ENCODE measurements at places on chromosomes 6 and 20.

- DNase-seq: no peak
Measured at GRCh38 chr20:54389596-54390280, 85.7 kb upstream of the DOK5 start.

GRCh38 chr6:44133003-44133931 lies 5.9 kb downstream of the TMEM63B start:
- DNase-seq: no peak

- no peak for DNase-seq
Measured at GRCh38 chr6:83889621-83890020, 30.1 kb downstream of the CYB5R4 start.

- no peak for DNase-seq
Measured at GRCh38 chr20:54555150-54555549, 79.8 kb downstream of the DOK5 start.

DNA sequence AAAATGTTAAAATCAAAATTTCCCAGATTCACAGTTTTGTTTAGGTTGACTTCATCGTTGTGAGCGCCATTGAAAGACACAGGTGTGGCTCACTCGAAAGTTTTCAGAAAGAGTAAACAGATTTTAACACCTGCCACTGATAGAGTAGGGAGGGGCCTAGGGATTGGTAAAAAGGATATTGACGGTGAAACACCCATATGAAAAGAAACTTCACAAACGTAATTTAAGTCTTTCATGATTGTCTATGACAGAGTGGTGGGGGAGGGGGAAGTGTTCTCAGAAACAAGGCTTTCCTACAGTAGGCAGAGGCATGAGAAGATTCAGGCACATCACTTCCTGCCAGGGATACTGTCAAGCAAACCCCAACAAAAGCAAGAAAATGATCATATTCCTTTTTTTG lies 101.4 kb downstream of the PERP start:
- DNase-seq: no peak

DNA sequence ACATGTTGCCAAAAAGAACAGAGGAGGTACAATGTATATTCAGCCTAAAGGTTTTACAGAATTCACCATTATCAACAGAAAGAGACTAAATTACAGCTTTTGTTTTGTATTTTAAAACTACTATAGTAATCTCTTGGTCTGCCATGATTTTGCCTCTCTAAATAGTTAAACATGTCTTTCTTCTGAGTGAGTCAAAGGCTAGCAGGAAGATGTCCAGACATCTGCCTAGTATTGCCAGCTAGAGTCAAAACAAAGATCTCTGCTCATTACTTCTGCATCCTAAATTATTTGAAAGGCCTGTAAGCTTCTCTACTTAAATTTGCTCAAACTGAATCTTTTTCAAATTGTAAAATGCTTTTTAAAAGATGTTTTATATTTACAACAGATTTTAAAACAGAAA lies 8.8 kb downstream of the ASF1A start:
- no peak for DNase-seq
